ENCODE measurements at places on chromosomes 7 and 10. TPM values are rescaled to one million over a fixed set of nuclear protein-coding genes. Genes with fewer than 3 reads are reported as not detected.
A peak's percentile ranks its signal among the peaks of the same experiment; 100 is the strongest.

DNA sequence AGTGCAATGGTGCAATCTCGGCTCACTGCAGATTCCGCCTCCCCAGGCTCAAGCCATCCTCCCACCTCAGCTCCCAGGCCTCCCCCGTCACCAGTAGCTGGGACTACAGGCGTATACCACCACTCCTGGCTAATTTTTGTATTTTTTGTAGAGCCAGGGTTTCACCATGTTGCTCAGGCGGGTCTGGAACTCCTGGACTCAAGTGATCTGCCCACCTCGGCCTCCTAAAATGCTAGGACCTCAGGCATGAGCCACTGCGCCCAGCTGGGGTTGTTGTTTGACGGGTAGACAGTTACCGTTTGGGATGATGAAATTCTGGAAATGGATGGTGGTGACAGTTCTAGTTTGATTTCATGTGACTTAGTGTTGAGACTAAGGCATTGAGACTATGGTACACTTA is 15.3 kb downstream of the CALML3 start:
- DNase-seq = no peak

- no peak for DNase-seq
These were observed 103.0 kb downstream of the RNF216 start for GRCh38 chr7:5678295-5679047.

The COL17A1 gene
- 41.3 TPM for total RNA-seq

The MUC3A gene
- total RNA-seq = 1.1 TPM

- DNase-seq = peak; percentile 74
These were observed 7.0 kb upstream of the EVX1 start for GRCh38 chr7:27235387-27236311.
